ENCODE measurements at places on chromosomes 13 and 19.
A peak's percentile ranks its signal among the peaks of the same experiment; 100 is the strongest.

DNA sequence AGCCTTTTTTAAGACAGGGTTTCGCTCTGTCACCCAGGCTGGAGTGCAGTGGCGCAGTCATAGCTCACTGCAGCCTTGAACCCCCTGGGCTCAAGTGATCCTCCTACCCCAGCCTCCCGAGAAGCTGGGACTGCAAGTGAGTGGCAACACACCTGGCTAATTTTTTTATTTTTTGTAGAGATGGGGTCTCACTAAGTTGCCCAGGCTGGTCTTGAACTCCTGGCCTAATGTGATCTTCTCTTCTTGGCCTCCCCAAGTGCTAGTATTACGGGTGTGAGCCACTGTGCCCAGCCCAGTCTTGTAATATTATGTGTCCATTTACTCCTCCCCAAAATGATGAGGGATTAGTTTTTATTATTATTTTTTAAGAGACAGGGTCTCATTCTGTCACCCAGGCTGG is 3.1 kb upstream of the LINGO3 start:
- no peak for DNase-seq

DNA sequence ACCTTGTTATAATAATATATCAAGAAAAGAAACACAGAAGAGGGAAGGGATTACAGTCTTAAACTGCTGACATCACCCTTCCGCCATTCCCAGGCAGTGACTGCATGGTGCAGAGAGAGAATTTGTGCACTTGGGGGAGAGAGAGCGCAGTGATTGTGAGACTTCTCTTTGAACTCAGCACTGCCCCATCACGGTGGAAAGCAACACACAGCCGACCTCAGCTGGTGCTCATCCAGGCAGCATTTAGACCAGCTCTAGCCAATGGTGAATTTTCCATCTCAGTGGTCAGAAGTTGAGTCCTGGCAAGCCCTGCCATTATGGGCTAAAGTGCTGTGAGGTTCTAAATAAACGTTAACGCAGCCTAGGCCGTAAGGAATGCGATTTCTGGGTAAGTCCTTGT is 1681.5 kb downstream of the EFNB2 start:
- no peak for DNase-seq

DNA sequence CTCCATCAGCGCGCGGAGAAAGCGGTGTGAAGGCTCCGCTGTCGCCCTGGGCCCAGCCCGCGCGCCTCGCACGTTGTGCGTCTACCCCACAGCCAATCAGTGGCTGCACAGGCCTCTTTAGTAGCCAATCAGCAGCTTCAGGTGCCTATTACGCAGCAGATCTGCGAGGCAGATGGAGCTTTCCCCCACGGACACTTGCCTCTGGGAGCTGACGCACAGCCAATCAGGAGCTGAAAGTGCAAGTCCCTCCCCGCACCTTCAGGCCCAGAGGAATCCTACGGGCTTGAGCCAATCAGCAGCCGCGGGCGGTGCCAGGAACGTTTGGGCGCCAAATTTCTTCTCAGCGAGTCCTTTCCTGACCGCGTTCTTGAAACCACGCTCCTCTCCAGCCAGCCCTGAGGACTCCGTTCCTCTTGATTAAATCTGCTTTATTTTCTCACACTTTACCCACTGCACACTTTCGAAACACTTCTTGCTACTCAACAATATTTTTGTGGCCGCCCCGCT is 39.9 kb downstream of the SIGLEC7 start:
- DNase-seq = peak; percentile 63

GRCh38 chr13:46905249-46905648 is 8.4 kb upstream of the HTR2A start:
- no peak for DNase-seq

- no peak for DNase-seq
Observed at GRCh38 chr19:51503286-51503817, 1.8 kb upstream of the SIGLEC12 start.
